ENCODE measurements at places on chromosomes 12 and 14. TPM values are rescaled to one million over a fixed set of nuclear protein-coding genes. Genes with fewer than 3 reads are reported as not detected.

FAM186B gene
- 0.19 TPM for total RNA-seq

- no peak for DNase-seq
Measured at GRCh38 chr14:96422992-96423391, 31.1 kb downstream of the AK7 start.

CEP170B gene
- 20.8 TPM for total RNA-seq

GRCh38 chr14:88276923-88277596 lies 46.0 kb downstream of the KCNK10 start:
- no peak for DNase-seq

GRCh38 chr12:121980191-121980891 lies 41.3 kb upstream of the BCL7A start:
- DNase-seq = no peak
